ENCODE measurements at places on chromosomes 1 and 21.

DNA sequence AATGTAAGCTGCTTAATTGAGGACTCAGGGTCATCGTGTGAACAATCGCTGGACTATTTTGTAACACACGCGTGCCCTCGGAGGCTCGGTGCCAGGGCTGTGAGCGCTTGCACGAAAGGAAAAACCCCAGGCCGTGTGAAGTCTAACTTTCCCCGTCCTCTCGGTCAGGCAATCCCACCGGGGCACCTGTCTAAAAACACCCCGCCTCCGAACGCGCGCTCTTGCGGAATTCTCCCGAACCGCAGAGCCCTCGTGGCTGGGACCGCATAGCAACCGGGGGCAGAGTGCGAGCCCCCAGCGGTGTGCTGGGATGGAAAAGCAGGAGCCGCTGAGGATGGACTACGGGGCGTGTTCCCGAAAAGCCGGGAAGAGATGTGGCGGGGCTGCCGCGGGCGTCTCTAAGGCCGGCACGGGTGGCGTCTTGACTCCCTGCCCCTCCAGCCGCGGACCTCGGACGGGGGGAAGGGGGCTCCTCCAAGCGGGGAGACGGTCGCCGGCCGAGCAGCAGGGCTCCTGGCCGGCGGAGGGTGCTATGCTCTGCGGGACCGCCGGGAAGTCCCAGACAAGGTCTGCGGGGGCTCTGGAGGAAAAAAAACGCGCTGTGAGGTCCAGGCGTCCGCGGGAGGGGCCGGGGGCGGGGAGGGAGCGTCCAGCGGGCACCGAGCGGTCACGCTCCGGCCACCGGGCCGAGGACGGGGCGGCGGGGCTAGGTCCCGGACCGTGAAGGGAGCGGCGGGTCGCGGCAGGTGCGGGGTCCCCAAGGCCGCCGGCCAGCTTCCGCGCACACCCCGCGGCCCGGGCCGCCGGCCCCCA, 936 bp downstream of the ZBTB21 start:
- peak; percentile 50 for DNase-seq

- no peak for DNase-seq
Measured at GRCh38 chr21:28160378-28160777, 832.3 kb downstream of the LTN1 start.

GRCh38 chr1:180231506-180231921, 1.4 kb downstream of the LHX4 start:
- peak; percentile 73 for DNase-seq

DNA sequence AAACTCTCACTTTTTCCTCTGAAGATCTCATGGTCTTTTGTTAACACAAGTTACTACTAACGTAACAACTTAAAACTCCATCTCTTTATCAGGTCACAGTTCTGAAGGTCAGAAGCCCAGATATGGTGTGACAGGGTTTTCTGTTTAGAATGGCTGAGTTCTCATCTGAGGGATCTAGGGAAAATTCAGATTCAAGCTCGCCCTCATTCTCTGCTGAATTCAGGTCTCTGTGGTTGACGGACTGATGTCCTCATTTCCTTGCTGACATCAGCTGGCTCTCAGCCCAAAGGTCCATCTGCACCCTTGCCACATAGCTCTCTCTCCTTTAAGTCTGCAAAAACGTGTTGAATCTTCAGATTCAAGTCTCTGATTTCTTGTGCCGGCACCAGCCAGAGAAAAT, 6.1 kb upstream of the NTPCR start:
- DNase-seq = no peak

- peak; percentile 95 for DNase-seq
Measured at GRCh38 chr1:172638885-172639831, 19.7 kb upstream of the FASLG start.

DNA sequence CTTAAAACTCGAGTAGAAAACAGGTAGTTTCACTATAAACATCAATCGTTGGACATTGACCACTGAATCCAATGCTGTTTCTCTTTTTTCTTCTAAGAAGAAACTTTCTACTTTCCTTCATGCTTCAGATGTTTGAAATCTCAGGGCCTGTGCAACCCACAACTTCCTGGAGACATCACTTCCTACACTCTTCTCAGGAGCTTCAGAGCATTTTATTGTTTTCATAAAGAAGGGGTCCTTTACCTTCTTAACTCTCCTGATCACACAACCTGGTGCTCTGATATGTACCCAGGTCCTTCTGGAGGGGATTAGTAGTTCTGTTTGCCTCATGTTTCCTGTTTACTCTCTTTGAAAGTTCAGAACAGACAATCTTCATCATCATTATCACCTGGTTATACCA, 113.0 kb upstream of the VAV3 start:
- no peak for DNase-seq

DNA sequence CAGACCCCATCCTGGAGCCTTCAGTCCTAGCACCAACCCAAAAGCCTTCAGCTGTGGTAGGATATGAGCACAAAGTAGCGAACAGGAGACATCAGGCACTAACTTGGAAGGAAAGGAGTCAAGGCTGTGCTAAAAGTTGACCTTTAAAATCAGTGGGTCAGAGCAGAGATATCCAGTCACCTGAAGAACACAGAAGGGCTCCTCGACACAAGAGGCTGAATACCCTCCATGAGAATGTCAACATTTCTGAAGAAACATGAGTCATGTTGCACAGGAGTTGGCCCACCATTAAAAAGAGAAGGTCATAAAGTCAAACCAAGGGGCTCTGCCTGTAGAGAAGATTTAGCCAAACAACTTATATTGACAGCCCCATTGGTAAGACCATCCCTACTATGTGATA, 172.5 kb downstream of the PLPP3 start:
- DNase-seq = no peak

DNA sequence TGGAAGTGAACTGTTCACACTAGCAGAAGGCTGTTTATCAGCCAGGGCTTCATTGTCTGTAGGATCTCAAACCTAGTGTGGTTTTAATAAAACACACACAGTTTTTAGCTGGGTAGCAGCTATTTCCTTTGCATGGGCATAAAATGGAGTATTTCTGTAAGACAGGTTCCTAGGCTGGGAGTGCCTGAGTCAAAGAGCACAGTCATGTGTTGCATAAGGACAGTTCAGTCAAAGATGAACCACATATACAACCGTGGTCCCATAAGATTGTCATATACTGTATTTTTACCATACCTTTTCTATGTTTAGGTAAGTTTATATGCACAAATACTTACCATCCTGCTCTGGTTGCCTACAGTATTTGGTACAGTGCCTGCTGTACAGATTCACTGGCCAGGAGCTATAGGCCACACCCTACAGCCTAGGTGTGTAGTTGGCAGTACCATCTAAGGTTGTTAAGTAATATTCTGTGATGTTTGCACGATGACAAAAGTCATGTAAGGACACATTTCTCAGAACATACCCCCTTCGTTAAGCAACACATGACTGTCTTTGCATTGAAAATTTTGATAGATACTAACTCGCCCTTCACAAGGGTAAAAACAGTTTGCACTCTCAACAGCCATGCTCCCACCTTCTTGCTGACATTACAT, 17.2 kb downstream of the LGALS8 start:
- DNase-seq = no peak

- DNase-seq = no peak
Measured at GRCh38 chr21:43365611-43366426, 61.1 kb downstream of the SIK1 start.

GRCh38 chr1:214492401-214493075, 58.9 kb downstream of the PTPN14 start:
- DNase-seq = no peak

GRCh38 chr21:37711286-37711829, 204.9 kb downstream of the KCNJ6 start:
- DNase-seq = no peak

- DNase-seq = no peak
Measured at GRCh38 chr1:111505641-111506119, 2.2 kb upstream of the ADORA3 start.

- no peak for DNase-seq
Measured at GRCh38 chr1:62796221-62796620, 12.3 kb downstream of the ATG4C start.

DNA sequence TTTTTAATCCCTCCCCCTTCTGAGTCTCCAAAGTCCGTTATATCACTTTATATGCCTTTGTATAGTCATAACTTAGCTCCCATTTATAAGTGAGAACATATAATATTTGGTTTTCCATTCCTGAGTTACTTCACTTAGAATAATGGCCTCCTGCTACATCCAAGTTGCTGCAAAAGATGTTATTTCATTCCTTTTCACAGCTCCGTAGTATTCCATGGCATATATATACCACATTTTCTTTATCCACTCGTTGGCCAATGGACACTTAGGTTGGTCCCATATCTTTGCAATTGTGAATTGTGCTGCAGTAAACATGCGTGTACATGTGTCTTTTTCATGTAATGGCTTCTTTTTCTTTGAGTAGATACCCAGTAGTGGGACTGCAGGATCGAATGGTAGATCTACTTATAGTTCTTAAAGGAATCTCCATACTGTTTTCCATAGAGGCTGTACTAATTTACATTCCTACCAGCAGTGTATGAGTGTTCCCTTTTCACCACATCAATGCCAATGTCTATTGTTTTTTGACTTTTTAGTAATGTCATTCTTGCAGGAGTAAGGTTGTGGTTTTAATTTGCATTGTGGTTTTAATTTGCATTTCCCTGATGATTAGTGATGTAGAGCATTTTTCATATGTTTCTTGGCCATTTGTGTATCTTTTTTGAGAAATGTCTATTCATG, 12.3 kb downstream of the MAN1C1 start:
- no peak for DNase-seq

GRCh38 chr1:205355075-205355453, 1.7 kb downstream of the KLHDC8A start:
- peak; percentile 27 for DNase-seq

DNA sequence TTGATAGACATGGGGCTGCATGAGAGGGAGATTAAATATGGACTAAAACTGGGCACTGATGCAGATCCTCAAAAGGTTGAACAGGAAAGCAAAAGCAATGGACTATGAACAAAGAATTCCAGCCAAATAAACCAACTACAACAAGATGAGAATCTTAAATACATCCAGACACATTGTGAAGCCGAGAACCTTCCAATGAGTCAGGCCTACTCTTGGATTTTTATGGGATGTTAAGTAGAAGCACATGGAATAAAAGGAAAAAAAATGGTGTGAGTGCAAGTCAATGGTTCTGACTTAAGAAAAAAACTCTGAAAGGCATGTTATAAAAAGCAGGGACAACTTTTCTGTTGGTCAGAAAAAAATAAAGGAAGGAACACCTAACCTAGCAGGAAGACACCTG, 227.2 kb downstream of the DPYD start:
- no peak for DNase-seq

- no peak for DNase-seq
Measured at GRCh38 chr1:228337711-228338520, 68.7 kb downstream of the TRIM11 start.

DNA sequence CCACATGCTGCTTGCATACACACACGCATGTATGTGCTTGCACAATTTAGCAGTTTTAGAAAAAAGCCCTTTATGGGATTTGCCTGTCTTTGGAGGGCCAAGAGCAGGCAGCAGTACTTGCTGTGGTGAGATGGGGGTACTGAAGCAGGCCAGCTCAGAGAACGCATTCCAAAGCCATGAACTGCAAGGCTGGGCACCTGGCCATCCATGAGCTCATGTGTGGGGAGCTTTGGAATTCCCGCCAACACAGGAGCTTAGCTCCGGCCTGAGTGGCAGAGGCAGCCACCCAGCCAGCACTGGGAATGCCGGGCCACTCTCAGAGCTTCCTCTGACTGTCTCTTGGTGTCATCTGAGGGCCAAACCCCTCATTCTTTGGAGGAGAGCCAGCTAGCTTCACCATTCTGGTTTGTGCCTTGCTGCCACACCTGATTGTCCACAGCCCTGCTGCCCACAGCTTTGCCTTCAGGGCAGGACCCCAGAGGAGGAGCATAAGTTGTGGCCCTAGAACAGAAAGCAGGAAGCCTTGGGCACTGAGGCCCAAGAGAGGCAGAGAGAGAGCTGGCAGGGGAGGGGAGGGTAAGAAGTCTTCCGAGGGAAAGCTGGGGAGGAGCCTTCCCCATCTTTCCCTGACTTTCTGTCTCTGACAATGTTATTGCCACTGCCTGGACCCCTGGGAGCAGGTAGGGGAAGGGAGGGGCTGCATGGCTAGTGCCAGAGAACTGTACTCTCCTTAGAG, 92.1 kb upstream of the POU3F1 start:
- DNase-seq = peak; percentile 99

DNA sequence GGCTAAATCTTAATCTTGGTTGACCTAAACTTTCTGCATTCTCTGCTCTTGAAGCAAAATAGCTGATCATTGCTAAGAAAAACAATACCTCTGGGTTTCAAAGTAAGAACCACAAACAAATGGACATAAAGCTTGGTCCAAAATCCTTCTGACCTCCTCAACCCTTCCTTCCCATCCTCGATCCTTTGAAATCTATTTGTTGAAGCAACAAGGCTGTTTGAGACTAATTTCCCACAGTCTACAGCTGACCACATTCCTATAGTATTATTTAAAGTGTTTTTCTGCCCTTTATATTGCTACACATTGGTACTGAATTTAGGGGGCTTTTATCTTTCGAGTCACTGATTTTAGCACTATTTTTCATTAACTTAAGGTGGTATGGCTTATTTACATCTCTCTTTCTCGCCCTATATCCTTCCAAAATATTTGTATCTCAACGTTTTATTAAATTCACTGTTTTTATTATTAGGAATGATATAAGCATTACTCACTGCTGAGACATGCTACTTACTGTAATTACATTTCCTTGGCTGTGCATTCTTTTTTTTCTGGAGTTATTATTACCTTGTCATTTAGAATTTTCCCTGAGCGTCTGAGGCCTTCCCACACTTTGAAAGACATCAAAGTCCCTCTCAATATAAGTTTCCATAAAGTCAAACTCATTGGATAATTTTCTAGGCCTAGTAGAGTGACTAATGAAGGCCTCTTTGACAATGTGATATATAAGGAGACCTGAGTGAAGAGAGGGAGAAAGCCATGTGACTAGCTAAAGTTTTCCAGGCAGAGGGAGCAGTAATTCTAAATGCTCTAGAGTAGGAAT, 73.9 kb downstream of the RAB3GAP2 start:
- peak; percentile 8 for DNase-seq

GRCh38 chr1:220902916-220903315, 23.7 kb downstream of the HLX start:
- no peak for DNase-seq

GRCh38 chr1:202565890-202566602, 144.2 kb downstream of the SYT2 start:
- no peak for DNase-seq

GRCh38 chr21:39527664-39528381, 76.1 kb downstream of the SH3BGR start:
- no peak for DNase-seq

GRCh38 chr1:43206600-43207228, 34.6 kb downstream of the CFAP57 start:
- DNase-seq = peak; percentile 100

GRCh38 chr21:37939251-37939650, 23.0 kb upstream of the KCNJ6 start:
- no peak for DNase-seq

DNA sequence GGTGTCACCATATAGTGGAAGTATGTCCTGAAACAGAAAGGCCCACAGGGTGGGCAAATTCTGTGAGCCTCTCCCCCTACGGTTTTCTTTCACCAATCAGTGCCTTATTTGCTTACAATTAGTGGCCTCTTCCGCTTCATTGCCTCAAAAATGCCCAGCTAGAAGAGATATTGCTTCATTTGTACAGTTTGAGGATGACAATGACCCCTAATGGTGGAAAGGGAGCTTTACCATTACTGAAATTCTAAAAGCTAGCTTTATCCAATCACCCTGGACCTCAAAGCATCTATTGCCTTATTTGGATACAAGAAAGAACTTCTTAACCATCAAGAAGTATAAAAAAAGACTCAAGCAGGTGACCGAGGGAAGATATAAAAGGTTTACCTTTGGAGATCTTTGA, 49.6 kb downstream of the LRRC71 start:
- no peak for DNase-seq

GRCh38 chr1:232425421-232425820, 204.5 kb downstream of the SIPA1L2 start:
- DNase-seq = no peak
